ENCODE measurements at places on chromosomes 7 and 10.

GRCh38 chr7:91228927-91229558 lies 35.2 kb upstream of the FZD1 start:
- no peak for DNase-seq

DNA sequence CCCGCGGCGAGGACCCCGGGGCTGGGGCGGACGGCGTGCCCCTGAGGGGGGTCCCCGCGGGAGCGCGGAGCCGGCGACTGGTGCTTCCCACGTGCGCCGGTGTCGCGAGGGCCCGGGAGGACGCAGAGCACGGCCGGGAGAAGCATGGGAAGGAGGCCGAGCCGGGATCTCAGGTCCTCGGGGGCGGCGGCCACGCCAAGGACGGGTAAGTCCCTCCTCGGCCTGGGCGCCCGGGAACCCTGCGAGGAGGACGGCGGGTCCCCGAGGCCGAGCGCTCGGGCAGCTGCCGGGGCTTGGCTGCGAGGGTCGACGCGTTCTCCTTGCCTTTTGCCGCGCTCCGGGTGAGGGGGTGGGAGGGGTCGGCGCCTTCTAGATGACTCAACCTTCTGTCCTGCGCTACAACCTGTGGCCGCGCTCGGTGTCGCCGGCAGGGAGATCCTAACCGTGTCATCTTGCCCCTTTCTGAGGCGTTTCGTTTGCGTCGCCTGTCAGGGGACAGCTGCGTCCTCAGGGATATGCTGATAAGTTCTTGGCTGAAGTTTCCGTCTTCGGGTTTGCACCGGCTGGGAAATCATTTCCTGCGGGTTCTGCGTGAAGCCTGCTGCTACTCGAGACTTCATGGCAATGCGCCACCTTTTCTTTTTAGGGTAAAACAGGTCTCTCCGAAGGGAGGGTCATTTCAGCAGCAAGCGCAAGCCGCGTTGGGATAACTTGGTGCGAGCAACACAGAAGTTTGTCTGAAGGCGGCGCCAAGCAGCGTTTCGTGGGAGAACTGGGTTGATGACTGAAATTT lies 529 bp downstream of the TASOR2 start:
- DNase-seq: no peak

- DNase-seq: no peak
Observed at GRCh38 chr10:84155521-84155920, 16.2 kb downstream of the GHITM start.

- no peak for DNase-seq
Observed at GRCh38 chr7:5467645-5468044, 44.0 kb upstream of the TNRC18 start.

DNA sequence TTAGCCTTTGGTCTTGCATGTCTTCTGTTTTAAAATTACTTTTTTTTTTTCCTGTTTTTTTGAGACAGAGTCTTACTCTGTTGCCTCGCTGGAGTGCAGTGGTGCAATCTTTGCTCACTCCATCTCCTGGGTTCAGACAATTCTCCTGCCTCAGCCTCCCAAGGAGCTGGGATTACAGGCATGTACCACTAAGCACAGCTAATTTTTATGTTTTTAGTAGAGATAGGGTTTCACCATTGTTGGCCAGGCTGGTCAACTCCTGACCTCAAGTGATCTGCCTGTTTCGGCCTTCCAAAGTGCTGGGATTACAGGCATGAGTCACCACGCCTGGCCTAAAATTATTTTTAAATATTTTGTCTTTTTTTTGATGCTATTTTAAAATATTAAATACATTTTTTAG lies 38.5 kb downstream of the MLLT10 start:
- DNase-seq: no peak

DNA sequence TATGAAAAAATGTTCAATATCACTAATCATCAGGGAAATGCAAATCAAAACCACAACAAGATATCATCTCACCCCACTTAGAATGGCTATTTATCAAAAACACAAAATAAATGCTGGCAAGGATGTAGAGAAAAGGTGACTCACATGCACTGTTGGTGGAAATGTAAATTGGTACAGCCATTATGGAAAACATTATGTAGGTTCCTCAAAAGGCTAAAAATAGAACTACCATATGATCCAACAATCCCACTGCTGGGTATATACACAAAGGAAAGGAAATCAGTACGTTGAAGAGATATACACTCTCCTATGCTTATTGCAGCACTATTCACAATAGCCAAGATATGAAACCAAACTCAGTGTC lies 50.2 kb downstream of the CDK1 start:
- DNase-seq: no peak

DNA sequence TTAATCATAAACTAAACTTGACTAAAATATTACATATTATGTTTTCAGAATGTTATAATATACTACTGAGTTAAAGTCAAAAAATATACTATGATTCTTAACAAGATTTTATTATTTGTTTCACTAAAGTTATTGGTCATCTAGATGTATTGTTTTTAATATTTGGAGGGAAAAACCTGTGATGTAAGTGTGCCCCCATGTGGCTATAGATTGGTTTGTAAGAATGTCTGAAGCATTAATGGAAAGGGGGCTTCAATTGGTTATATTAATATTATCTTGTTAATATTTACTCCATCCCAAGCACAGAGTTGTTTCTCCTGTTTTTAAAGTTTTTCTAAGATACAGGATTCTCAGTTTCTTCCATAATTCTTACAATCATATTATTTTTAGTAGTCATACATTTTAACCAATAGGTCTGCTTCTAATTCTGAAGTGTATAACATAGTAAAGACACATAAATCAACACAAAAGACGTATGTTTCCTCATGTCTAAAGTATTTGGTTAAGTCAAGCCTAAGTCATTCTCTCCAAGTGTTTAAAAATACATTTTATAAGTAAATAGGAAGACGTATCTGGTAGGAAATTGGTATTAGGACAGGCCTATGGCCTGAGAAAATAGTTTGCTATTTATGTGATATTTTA lies 58.0 kb downstream of the GNAT3 start:
- no peak for DNase-seq

GRCh38 chr7:28507525-28508282 lies 95.4 kb downstream of the CREB5 start:
- DNase-seq: no peak

DNA sequence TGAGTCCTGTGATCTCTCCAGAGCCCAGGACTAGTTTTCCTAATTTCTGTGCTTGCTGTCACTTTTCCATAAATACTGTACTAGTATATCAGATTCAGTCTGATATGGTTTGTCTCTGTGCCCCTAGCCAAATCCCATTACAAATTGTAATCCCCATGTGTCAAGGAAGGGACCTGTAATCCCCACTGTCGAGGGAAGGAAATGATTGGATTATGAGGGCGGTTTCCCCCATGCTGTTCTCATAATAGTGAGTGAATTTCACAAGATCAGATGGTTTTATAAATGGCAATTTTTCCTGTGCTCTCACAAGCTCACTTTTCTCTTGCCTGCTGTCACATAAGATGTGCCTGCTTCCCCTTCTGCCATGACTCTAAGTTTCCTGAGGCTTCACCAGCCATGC lies 54.8 kb upstream of the IFRD1 start:
- DNase-seq: no peak

- DNase-seq: no peak
Observed at GRCh38 chr7:134690614-134691504, 44.2 kb downstream of the BPGM start.

- no peak for DNase-seq
Observed at GRCh38 chr7:66140924-66141323, 26.3 kb downstream of the CRCP start.

- no peak for DNase-seq
Observed at GRCh38 chr7:42262964-42263363, 26.0 kb upstream of the GLI3 start.

DNA sequence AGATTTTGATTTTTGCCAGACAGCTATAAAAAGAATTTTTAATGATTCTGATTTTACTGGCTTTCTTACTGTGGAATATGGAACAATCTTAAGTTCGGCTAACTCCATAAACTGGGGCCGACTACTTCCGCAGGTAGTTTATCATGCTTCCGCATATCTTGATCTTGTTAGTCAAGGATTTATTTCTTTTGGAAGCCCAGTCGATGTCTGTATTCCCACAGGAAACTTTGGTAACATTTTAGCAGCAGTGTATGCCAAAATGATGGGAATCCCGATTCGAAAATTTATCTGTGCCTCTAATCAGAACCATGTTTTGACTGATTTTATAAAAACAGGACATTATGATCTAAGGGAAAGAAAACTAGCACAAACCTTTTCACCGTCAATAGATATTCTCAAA lies 8.1 kb downstream of the THNSL1 start:
- no peak for DNase-seq

GRCh38 chr10:60312818-60313588 lies 76.7 kb downstream of the ANK3 start:
- DNase-seq: no peak

DNA sequence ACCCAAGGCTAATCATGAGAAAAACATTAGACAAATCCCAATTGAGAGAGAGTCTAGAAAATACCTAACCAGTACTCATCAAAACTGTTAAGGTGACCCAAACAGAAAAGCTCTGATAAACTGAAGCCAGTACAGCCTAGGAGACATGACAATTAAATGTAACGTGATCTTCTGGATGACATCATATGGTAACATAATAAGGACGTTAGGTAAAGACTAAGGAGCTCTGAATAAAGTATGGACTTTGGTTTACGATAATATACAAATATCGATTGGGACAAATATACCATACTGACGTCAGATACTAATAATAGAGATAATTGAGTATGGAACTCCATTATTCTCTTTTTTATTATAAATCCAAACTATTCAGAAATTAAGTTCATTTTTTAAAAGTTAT lies 561.1 kb upstream of the STEAP1 start:
- DNase-seq: no peak

DNA sequence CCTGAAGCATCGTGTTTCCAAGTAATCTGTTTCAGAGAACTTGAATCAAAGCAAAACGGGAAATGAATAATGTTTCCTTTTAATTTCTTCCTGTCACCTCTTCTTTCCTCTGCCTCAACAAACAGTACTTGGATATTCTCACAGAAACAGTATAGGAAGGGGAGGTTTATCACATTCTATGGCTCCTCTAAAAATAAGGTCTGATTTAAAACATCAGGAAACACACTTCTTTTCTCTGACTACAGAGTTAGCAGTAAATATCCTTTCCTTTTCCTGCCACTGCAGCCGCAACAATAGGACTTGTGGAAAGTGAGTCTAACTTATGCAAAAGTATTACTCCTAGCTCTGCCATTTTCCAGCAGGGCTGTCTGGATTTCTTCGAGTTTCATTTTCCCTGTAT lies 62.3 kb downstream of the CH25H start:
- DNase-seq: no peak

DNA sequence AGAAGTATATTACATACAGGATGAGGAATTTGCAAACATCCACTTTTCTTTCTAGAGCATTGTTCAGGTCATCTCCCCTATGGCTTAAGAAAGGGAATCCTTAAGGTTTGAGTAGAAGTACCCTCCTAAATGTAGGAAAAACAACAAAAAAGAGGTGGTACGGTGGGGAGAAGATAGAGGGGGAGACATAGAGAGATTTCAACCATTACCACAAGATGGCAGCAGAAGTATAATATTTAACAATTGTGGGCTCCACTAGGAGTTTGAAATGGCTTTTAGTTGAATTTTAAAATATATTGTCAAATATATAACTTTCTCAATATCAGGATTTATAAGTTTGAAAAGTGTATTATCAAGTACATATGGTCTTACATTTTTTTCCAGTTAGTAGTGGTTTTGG lies 72.7 kb upstream of the PRKG1 start:
- no peak for DNase-seq

DNA sequence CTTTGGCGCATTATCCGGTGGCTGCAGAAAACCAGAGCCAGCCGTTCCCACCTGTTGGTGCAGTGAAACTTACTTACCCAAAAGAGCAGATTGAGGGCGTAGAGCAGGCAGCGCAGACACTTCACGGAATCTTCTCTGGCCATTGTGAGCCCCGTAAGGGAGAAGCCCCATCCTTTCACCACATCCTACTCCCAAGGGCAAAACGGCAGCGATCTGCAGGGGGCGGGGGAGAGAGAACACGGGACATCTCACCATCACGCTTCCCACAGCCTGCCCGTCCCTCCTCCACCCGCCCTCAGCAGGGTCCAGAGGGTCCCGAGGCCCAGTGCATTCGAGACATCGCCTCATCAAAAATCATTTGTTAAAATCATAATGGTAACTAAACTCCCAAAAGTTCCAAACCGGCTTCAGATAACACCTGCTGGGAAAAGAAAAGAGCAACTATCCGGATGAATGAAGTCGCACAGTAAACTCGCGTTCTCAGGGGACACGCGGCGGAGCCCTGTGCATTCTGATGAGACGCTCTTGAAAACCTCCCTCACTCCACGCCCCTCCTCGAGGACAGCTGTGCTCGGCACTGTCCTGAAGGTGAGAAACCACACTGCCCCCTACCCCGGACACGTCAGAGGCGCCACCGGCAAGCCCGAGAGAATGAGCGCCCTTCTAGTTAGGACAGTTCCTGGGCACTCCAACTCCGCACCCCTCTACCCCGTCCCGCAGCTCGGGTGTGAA lies 1.2 kb downstream of the TSPAN12 start:
- DNase-seq: no peak

DNA sequence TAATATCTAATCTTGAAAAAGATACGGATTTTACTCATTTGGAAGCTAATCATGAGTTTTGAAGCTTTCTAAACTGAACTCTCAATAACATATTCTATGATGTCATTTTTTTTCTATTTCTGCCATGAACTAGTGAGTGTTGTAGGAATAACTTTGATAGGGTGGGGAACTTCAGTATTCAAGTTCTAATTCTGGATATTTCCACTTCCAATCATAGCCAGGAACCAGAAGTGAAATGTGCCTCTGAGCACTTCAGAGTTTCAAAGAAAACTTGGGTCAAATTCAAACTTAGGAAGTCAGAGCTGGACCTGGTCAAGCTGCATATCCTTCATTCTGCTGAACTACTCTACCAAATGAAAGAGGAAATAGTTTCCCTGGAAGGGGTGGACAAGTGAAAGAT lies 847 bp downstream of the AGMO start:
- no peak for DNase-seq

DNA sequence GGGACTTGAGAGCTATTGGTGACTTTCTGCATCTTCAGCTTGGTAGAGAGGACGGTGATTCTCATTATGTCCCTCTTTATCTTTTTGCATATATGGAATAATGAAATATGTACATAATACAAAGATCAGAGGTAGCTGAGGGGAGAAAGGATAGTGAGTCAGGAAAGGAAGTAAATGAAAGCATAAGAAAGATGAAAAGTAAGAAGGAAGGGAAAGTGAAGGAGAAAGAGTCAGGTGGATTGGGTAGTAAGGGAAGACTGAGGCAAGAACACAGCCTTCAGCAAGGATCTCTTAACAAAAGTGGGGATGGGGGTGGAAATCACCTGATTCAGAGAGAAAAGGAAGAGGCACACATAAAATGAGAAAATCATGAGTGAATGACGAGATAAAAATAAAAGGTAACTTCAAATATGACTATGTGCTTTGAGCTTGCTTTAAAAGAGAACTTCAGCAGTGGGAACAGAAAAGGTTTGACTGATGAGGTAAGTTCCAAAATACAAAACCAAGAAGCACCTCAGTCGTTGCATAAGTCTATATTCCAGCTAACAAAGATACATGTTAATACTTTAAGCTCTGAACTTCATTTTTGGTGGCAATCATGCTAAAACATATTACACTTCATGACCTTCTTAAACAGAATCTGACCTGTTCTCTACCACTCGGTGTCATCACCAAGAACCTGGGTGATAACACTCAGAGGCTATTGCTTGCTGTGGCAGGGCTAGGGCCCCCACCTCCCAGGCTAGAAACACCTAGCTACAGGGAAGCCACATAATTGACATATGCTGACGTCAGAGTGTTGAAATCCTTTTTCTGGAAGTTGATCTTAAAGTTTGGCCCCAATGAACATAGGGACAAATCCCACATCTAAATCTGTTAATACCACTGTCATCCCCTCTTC lies 32.9 kb downstream of the NRCAM start:
- DNase-seq: no peak

- DNase-seq: no peak
Observed at GRCh38 chr10:5833814-5834213, 20.6 kb upstream of the GDI2 start.
